Inflammatory macrophage treated with lipopolysaccharide for 4 hours (primary cell): ENCODE measurements at places on chromosomes 5 and 9.

DNA sequence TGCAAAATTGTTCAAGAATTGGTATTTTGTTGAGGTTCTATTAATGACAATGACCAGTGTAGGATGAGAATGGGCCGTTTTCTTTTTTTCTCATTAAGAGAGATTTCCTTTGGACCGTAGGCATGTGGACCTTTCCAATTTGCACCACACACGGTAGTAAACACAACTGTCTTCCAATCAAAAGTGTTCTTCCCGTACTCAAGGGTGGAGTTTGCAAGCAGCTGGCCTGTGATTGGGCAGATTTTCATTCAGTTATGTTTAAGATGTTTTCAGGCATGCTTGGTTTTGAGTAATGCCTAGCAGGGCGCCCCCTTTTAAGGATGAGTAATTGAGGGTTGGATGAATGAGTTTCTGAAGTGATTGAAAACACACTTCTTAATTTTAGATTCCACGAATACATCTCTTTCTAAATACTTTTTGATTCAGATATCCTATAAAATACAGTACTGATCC, 2.5 kb downstream of the KDM3B start:
- peak; percentile 82 for DNase-seq

- DNase-seq, result no peak
Measured at GRCh38 chr5:177293819-177294581, 9.5 kb downstream of the RAB24 start.

DNA sequence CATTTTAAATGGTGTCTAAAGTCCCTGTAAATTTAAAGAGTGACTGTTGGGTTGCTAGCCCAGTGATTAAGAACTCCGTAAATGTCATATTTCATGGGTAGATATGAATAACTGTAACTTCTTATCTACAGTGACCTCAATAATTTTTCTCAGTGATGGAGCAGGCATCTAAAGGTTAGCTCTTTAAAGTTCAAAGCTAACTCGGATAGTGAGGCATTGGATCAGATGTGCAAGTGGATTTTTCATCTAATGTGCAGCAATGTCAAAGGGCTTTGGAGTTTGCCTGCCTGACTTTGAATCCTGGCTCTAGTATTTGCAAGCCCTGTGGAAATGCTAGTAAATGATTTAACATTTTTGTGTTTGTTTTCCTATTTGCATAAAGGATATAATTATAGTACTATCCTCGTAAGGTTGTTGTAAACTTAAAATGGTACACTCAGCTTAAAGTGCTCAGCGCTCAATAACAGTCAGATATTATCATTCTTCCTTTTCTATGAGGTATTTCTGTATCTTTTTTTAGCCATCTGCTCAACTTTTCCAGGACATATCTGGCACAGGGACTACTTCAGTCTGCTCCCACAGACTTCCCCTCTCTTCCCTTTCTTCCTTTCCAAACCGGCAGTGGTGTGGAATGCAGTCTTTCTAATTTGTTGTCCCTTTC, 163.7 kb upstream of the ELL2 start:
- no peak for DNase-seq

GRCh38 chr9:1528456-1528855, 478.3 kb downstream of the DMRT2 start:
- no peak for DNase-seq

- DNase-seq, result no peak
Measured at GRCh38 chr5:12016159-12016746, 112.0 kb upstream of the CTNND2 start.

- no peak for DNase-seq
Measured at GRCh38 chr5:160242145-160242544, 12.8 kb downstream of the FABP6 start.
